ENCODE measurements at places on chromosomes 2 and 18.

DNA sequence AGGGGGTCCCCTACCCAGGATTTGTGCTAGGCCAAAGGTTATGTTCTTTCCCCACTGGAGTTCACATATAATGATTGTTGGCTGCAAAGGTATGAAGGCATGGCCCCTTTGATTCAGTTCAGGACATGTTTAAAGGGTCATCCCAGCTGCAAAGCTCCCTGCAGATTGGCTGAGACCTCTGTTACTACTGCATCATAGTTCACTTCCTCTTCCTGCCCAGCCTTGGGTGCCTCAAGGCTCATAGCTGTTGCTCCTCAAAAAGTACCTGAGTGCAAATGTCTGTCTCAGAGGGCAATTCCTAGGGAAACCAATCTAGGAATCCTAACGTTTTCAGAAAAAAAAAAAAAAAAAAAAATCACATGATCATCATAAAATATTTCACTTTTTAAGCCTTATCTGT lies 125.1 kb downstream of the ATL2 start:
- no peak for DNase-seq

DNA sequence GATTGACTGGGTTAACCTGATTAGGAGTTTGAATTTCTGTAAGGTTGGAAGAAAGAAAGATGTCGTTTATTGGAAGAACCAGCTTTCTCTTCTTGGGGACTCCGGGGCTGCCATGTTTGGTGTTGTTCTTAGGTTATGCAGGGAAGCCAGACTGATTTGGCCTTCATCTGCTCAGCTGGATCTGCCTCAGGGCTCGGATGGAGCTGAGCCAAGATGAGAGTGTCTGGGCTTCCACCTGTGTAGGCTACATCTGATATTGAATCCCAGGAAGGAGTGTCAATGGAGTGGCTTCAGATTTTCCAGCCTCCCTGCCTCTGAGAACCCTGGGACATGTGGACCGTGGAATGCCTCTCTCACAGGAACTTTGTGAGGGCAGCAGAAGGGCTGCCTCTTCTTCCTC lies 126.1 kb downstream of the WDSUB1 start:
- no peak for DNase-seq

- no peak for DNase-seq
These were observed 215.3 kb downstream of the SH3RF3 start for GRCh38 chr2:109344270-109344805.

- DNase-seq: no peak
These were observed 22.6 kb upstream of the ID2 start for GRCh38 chr2:8659092-8659734.

DNA sequence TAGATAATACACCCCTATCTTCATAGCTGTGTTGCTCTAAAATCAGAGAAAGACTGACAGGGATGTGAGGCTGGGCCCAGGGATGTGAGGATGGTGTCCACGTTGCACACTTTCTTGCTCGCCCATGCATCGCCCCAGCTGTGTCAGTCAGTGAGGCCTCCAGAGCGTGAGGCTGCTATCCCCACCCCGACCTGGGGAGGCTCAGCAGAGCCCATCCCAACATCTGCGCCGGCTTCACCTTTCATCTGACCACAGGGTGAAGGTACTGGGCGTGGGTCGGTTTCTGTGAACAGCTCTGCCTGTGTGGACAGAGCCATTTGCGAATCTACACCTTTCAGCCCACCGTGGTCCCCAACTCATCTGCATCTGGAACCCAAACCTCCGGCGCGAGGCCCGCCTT lies 255.7 kb downstream of the HDAC4 start:
- DNase-seq: no peak

GRCh38 chr2:8980096-8980495 lies 23.4 kb downstream of the MBOAT2 start:
- DNase-seq: no peak

All from stimulated activated CD8-positive, alpha-beta memory T cell treated with anti-CD3 and anti-CD28 coated beads, Interleukin-4, amount 100 ng/mL, for 4 hours (primary cell).